Naive thymus-derived CD8-positive, alpha-beta T cell (primary cell): ENCODE measurements at places on chromosomes 2 and 18.

DNA sequence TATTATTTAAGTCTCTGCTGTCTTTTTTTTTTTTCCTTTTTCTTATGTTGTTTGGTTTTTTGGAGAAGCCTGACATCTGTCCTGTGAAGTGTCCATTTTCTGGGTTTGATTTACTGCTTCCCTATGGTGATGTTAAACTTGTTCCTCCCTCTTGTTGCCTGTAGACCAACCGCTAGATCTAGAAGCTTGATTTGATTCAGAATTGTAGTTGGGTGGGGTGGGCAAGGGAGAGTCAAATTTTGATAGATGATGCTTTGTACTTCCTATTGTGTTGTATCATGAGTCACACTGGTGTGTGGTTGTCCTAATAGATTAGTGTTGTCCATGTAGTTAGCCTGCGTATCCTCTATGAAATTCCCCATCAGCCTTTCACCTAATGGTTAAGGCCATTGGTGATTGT, 35.4 kb downstream of the CAB39 start:
- DNase-seq = no peak

DNA sequence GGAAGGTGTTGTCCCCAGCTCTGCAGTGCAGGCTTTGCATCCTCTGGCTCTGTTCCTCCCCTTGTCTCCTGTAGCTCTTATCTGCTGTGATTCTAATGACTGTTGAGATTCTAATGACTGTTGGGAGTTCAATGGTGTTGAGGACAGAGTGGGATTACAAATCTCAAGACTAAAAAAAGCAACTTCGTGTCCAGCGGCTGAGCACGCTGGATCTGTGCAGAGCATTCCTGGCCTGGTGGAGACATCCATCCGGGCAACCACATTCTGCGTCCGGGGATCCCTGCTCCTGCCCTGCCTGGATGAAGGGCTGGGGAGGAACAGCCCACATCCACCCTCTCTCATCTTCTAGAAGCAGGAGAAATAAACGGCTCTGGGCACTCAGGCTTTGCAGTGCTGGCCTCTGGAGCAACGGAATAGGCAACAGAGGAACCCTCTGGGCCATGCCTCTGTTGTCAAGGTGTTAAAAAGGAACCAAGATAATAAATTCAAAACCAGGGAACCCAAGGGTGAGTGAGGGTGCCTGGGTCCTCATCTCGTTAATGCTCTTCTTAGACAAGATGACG, 106.7 kb upstream of the ASB18 start:
- no peak for DNase-seq

DNA sequence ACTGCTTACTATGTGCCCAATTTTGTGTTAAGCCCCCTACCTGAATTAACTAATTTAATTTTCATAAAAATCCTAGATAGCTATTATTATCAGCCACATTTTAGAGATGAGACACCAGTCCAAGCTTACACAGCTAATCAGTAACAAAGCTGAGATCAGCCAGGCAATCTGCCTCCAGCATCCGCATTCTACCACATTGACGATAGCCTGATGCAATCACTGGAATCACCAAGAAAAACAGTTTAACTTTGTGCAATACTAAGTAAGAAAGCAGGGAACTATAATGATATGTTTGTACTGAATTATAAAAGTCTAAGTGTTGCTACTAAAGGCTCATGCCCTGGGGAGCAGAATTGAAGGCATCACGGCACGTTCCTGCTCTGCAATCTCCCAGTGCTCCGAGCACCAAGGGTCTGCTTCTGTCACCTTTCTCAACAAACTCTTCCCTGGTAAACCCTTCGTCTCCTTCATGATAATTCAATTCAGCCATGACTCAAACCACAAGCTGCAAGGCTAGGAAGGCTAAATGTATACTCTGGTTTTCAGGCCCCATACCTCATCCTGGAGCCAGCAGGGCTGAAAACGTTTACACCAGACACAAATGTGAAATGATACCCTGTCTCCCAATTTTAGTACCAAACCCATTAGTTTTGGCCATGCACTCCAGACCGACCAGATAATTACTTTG, 19.4 kb downstream of the KANSL3 start:
- no peak for DNase-seq

DNA sequence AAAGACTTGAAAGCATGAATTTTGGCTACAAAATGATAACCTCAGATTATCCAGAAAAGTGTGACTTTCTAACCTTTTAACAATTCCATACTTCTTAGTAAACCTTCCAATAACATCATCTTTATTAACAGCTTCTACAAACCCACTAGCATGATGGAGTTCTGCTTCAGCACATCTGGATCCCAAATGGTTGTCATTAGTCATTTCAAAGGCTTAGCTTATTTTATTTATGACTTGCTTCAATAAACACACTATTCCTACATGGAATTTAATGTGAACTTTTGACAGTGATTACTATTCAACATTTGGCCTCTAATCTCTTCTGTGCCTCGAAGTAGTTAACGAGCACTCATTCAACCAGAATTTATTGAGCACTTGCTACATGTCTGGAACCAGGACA, 808.3 kb downstream of the TSN start:
- no peak for DNase-seq

GRCh38 chr18:23179416-23179815, 44.1 kb downstream of the CABLES1 start:
- DNase-seq = no peak

- DNase-seq = no peak
Measured at GRCh38 chr2:82027921-82028615, 1723.5 kb upstream of the LRRTM1 start.
